ENCODE measurements at places on chromosomes 2 and 18.

GRCh38 chr2:148548716-148549400, 95.7 kb upstream of the EPC2 start:
- DNase-seq: no peak

DNA sequence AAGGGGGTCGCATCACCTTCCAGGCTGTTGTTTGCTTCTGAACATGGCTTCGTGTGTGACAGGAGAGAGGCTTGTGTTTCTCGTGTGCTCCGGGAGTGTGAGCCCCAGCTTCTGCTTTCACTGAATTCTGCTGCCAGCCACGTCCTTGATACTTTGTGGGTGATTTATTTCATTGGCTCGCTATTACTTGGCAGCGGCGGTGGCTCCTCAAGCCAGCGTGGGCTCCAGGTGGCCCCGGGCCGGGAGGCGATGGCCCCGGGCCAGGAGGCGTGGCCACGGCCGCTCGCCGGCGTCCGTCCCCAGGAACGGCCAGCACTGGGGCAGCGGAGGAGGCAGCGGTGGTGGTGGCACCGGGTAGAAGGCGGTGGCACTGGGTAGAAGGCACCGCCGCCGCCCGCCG, 63.1 kb downstream of the NAPG start:
- no peak for DNase-seq

DNA sequence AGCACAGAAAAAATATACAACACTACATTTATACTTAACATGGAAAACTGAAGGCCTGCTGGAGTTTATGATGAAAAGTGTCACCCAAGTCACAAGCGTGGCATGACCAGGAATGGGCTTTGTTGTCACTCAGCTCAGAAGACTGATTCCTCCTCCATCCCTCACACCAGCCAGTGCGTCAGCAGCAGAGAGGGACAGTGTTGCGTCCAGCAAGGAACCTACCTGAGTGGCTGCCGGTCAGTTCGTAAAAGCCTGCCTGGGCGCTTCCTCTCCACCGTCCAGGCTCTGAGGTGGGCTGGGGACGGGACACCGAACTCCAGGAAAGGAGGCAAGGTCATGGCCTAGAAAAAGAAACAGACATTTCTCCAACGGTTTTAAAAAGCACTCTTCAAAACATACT, 77.4 kb downstream of the USP40 start:
- DNase-seq: no peak

GRCh38 chr18:9910661-9911060, 3.2 kb upstream of the VAPA start:
- no peak for DNase-seq

GRCh38 chr2:160034396-160034795, 28.0 kb downstream of the PLA2R1 start:
- no peak for DNase-seq

DNA sequence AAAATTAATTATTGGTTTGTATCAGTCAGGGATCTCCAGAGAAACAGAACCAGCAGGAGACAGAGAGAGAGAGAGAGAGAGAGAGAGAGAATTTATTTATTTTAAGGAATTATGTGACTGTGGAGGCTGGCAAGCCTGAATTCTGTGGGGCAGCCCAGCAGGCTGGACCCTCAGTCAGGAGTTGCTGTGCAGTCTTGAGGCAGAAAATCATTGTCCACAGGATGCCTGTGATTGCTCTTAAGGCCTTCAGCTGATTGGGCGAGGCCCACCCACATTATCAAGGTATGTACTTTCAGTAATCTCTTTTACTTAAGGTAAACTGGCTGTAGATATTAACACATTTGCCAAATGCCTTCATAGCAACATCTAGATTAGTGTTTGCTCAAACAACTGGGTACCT, 155.3 kb downstream of the SEPTIN10 start:
- DNase-seq: no peak

DNA sequence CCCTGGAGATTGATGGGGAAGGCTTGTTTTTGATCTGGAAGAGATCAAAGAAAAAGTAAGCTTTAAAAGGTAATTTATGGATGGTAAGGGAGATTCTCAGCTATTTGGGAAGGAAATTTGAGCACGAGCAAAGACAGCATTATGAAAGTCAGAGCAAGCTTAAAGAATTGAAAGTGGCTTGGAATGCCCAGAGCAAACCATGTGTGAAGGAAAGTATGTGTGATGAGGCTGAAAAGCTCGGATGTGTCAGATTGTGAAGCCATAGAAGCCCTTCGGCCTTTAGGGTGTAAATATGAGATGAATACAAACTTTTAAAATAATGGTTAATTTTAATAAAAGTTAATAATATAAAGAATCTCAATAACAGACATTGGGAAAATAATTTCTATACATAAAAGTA, 377.4 kb upstream of the DSEL start:
- DNase-seq: no peak

GRCh38 chr2:216328347-216328746, 43.9 kb downstream of the MARCHF4 start:
- DNase-seq: peak; percentile 17

GRCh38 chr2:195202163-195202845, 454.7 kb upstream of the SLC39A10 start:
- peak; percentile 17 for DNase-seq

GRCh38 chr2:180732337-180732736, 248.1 kb upstream of the UBE2E3 start:
- DNase-seq: no peak

DNA sequence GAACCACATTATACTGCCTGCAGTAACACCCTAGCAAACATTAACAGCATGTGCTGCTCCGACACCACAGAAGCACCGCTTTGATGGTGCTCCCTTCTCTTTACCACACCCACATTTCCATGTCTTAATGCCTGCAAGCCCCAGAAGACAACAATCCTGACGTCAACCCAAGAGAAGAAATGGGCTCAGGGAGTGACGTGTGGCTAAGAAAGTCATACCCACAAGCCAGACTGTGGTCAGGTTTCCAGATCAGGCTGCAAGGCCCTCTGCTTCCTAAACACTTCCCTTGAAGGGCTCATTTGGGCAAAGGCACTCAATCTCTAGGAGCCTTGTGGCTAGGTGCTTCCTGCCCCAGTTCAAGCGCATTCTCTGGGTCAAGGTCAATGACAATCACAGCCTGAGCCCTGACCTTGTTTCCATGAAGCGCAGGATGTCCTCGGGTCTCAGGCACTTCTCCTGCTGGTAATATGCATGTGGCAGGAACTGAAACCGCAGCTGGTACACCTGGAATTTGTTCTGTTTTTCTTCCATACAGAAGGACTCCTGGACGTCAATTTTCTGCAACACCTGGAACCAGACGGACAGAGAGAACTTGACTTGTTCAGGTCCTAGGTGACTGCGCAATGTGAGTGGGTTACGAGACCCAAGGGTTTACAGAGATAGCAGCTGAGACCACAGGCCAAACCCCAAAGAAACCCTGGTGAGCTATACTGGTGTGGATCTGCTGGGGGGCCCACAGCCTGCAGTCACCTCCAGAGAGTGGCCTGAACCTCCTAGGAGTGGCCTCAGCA, 67.2 kb downstream of the POLR1A start:
- DNase-seq: no peak

DNA sequence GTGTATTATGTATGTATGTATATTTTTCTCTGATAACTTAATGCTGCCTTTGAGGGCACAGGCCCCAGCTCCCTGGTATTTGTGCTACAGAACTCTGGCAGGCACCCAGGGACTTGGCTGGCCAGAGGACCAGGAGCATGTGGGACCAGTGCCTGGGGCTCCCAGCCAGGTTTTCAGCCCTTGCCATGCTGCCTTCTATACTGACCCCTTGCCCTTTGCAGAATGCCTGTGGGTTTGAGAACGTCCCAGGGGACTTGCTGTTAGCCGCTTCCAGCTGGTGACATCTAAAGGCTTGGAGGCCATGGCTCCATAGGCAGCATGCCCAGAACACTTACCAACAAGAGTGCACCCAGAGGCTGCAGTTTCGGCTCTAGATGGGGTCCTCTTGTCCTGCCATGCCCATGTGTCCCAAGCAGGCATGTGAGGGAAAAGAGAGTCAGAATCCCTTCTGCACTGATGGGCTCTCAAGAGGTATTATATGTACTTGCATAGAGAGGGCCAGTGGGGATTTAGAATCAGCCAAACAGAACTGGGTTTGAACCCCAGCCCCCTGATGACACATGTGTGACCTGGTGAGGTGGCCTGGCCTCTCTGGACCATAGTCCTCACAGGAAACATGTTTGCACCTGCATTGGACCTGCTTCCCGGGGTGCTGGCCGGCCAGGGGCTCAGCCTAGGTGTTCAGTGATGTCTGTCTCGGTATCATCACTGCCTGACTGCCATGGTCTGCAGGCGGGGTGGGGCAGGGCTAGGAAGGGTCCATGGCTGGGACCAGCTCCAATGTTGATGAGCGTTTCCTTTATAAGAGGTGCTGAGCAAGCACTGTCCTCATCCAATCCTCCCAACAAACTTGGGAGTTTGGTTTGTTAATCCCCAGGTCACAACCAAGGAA, 119.2 kb upstream of the FHL2 start:
- no peak for DNase-seq

DNA sequence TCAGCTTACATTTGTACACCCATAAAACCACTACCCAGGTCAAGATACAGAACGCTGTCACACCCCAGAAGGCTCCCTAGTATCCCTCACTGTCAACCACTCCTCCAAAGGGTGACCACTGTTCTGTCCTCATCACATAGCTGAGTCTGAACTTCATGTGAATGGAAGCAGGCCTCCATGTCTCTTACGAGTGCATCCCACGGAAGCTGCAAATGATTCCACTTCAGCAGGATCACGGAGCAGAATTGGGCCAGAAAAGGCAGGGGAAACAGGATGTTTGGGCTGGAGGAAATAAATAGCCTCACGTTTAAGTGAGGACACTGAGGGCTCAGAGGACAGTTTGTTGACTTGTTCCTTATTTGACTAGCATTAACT, 38.4 kb downstream of the LBH start:
- no peak for DNase-seq

DNA sequence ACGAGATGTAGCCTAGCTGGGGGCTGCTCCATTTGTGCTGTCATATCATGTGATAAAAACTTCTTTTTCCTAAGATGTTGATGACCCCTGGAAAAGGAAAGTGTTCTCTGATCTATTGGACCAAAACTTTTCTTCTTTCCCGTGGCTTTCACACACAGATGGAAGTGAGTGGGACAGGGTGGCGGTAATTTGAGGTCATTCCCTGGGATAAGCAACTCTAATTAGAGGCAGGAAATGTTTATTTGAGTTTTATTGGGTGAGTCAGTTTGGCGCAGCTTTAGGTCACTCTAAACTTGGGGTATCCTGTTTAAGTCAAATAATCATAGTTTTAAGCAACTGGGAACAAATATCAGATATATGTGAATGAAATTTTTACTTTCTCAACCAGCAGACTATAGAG, 221.0 kb upstream of the EPAS1 start:
- no peak for DNase-seq

DNA sequence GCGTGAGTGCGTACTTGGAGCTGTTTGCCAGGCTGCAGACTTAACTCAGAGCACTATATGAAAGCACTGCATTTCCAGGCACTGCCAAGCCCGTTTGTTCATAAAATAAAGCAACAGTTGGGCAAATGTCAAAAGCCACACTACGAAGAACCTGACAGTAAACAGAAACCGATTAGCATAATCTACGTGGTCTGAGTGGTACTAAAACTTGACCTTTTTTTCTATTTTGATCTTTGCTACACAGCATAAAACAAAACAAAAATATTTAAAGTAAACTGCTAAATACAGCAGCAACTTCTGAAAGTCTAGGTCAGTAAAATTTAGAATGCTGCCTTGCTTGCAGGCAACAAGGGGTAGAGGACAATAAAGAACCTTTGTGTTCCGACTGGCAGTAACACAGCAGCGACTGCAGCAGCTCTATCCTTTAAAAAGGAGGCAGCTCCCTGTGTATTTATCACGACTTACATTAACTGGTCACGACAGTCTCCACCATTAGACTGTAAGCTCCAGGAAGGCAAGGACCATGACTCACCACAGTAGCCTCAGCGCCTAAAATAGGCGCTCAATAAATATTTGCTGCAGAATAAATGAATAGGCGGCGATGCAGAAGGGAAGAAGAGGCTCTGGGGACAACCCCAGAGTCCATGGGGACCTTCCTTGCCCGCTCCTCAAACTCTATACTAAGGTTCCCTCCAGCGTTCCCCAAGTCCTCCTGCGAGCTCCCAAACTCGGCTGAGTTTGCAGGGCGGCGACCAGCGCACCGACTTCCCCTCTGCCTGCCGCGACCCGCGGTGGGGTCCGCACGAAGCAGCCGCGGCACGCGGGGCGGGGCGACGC, 902 bp downstream of the SS18 start:
- peak; percentile 40 for DNase-seq

DNA sequence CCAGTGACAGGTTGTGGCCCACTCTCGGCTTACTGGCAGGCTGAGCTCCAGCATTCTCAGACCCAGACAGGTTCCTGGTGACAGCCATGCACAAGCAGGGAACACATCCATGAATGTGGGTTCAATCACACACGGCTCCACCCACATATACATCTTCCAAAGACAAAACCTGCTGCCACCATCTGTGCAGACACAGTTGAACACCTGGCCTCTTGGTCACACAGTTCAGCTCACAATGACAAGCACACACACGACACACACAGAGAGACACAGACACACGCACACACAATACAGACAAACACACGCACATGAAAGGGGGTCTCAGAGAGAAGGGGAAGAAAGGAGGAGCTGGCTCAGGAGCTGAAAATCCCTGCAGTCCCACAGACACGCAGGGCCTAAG, 32.1 kb upstream of the PTMA start:
- no peak for DNase-seq

DNA sequence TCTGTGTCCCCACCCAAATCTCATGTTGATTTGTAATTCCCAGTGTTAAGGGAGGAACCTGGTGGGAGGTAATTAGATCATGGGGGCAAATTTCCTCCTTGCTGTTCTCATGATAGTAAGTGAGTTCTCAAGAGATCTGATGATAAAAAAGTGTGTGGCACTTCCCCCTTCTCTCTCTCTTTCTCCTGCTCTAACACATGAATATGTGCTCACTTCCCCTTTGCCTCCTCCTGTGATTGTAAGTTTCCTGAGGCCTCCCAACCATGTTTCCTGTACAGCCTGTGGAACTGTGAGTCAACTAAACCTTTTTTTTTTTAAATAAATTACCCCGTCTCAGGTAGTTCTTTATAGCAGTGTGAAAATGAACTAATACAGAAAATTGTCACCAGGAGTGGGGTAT, 380.0 kb downstream of the MEIS1 start:
- DNase-seq: no peak

DNA sequence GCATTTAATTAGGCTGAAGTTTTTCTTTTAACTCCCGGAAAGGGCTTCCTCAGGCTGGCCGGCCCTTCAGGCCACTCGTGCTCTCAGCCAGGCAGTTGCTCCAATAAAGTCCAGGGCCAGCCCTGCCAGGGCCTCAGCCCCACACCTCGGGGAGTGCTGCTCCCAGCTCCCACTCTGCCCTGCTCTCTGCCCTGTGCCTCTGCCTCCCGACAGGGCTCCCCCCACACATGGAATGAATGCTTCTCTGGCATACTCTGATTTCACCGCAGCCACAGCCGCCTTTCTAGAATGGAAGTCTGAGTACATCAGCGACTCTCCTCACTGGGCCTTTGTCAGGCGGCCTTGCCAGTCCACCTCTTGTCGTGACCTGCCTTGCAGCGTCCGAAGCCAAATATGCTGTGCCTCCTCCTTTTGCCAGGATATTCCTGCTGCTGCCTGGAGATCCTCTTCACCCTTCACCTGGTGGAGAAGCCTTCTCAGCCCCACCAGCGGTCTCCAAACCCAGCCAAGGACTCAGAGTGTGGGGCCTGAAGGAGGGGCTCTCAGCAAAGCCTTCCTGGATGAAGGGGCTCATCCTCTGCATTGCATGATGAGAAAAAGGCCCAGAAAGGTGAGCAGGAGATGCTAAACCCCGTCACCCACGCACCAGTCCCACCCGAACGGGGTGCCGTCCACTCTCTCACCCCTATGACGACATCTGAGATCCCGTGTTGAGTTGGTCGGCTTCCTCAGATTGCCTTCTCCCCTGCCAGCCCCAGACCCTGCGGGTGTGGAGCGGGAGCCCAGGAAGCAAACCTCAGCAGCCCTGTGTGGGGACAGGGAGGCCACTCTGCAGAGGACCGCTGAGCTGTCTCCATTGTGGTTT, 472.7 kb upstream of the HS6ST1 start:
- no peak for DNase-seq
